ENCODE measurements at places on chromosomes 6 and 20.
A peak's percentile ranks its signal among the peaks of the same experiment; 100 is the strongest.

DNA sequence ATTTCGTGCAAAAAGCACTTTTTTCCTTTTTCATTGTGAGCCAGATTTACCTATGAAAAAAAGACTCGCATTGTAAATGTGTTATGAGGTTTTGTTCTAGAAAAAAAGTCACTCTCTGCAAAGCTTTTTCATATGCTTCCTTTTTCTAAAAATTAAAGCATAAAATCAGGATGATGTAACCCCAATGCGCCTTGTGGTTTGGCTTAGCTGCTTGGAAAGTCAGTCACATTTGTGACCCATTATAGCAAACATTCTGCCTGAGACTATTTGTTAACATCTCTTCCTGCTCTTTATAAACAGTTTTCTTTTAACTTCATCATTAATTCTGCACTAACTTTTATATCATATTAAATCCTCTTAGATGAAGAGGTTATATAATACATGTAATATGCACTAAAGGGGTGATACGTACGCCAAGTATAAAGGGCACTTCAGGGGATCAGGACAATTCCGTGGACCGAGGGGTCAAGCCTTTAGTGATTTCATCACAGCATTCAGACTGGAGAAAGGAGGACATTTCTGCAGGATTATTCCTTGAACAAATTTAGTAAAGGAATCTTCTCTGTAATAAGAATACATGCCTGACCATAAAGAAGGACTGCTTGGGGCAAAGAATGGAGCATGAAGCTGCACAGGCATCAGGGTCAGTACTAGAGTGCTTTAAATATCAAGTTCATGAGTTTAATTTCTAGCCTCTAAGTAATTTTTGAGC is 48.1 kb upstream of the SMLR1 start:
- DNase-seq: no peak
- no peak overlapping the region for H3K27ac ChIP-seq
- peaks cover 3% of the 10 kb centered on the region for H3K36me3 ChIP-seq
- peaks cover 24% of the 10 kb centered on the region for H3K4me1 ChIP-seq
- H3K27me3 ChIP-seq: no peaks in the 10 kb centered on the region

DNA sequence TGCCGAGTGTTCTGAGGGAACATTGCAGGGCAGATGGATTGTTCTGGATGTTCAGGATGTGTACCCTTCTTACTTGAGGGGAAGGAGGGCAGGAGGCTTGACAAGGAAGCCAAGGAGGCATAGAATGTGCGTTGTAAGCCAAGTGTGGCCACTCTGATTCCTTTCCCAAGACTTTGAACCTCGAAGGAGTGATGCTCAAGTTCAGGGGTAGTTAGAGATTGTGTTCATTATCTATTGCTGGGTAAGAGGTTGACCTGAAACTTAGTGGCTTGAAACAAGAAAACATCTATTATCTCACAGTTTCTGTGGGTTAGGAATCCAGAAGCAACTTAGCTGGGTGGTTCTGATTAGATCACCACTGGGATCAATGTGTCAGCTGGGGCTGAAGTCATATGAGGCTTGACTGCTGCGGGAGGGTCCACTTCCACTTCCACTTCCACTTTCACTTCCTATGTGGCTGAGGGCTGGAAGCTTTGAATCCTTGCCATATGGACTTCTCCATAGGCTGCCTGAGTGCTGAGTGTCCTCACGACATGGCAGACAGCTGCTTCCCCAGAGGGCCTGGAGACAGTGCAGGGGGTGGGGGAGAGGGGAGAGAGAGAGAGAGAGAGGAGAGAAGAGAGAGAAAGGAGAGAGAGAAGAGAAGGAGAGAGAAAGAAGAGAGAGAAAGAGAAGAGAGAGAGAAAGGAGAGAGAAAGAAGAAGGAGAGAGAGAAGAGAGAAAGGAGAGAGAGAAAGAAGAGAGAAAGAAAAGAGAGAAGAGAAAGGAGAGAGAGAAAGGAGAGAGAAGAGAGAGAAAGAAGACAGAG is 6.9 kb upstream of the CD40 start:
- no peak overlapping the region for H3K27ac ChIP-seq
- peaks cover 16% of the 10 kb centered on the region for H3K4me1 ChIP-seq
- no peaks in the 10 kb centered on the region for H3K36me3 ChIP-seq
- H3K27me3 ChIP-seq: peaks cover 55% of the 10 kb centered on the region
- no peak for DNase-seq
- no peak overlapping the region for H3K4me3 ChIP-seq

DNA sequence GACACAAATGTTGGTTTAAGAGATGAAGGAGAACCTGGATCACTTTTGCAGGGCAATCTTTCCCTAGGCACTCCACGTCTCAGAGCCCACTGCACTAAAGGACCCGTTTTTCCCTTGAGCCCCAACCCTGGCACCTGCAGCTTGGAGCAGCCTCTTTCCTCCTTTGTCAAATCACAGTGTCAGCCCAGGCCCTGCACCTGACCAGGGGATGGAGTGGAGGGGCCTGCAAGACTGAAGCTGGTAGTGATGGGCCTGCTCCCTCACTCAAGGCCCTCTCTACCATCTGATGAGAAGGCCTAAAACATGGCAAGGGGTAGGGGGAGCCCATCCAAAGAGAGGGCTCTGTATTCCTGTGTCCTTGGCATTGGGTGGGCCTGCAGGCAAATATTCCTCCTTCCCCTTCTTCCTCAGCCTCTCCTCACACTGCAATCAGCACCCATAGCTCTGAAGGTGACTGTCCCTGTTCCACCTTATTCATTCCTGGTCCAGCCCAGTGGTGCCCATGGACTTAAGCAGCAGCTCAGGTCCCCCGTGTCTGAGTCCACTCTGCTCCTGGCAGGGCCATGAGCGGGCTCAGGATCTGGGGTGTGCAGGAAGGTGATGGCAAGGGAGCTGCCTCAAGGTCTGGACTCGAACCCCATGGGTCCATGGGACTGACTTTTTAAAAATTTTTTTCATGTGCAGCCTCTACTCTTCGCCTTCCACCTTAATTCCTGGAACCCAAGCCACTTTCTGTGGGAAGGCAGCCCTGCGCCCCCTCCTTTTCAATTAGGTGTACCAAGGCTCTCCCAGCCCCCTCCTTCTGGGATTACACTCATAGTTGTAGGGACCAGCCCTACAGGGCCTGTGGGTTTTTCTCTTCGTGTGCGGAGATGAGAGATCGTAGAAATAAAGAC is 6.7 kb downstream of the RAET1G start:
- H3K4me1 ChIP-seq: no peaks in the 10 kb centered on the region
- H3K27me3 ChIP-seq: peaks cover 35% of the 10 kb centered on the region
- no peaks in the 10 kb centered on the region for H3K36me3 ChIP-seq
- H3K4me3 ChIP-seq: no peak overlapping the region
- no peak for DNase-seq

DNA sequence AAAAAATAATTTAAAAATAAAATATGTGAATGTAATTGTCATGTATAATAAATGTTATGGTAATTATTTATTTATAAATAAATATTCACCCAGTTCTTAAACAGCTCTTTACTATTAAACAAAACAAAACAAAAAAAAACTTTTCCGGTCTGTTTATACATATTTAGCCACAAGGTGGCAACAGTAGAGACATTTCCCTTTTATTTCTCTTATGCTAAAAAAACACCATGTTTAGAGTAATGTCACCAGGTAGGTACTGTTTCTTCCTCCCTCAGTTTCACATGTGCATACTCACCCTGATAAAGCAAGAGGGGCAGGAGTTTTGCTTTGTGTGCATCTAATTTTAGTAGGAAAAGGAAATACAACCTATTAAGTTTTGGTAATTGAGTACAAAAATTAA is 610.4 kb upstream of the IMPG1 start:
- H3K36me3 ChIP-seq: no peaks in the 10 kb centered on the region
- no peaks in the 10 kb centered on the region for H3K27me3 ChIP-seq
- no peak overlapping the region for H3K4me3 ChIP-seq

- H3K27me3 ChIP-seq: no peaks in the 10 kb centered on the region
- H3K27ac ChIP-seq: no peak overlapping the region
- no peak for DNase-seq
These were observed 58.9 kb upstream of the SGK1 start for GRCh38 chr6:134376785-134377184.

DNA sequence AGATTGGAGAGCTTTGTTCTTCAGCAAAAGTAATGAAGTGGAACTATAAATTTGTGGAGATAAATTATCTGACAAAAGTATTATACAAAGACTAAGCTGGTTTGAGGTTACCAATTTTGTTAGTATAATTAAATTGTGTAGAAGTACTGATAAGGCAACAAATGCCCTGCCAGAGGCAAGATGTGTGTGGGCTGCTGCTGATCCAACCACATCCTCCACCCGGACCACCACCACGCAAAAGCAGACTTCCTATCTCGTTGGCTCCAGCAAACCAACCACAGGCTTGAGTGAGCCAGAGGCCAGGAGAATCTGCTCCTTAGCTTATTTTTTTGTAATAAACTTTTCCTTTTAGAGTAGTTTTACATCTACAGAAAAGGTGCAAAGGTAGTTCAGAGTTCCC is 1.1 kb upstream of the MYLK4 start:
- H3K4me1 ChIP-seq: peaks cover 8% of the 10 kb centered on the region
- H3K27me3 ChIP-seq: peaks cover 58% of the 10 kb centered on the region
- no peak overlapping the region for H3K27ac ChIP-seq

- no peak overlapping the region for H3K4me3 ChIP-seq
- DNase-seq: no peak
- H3K36me3 ChIP-seq: no peaks in the 10 kb centered on the region
- H3K27ac ChIP-seq: no peak overlapping the region
- H3K4me1 ChIP-seq: no peaks in the 10 kb centered on the region
- no peaks in the 10 kb centered on the region for H3K27me3 ChIP-seq
These were observed 63.5 kb downstream of the HMGN3 start for GRCh38 chr6:79170959-79171358.

DNA sequence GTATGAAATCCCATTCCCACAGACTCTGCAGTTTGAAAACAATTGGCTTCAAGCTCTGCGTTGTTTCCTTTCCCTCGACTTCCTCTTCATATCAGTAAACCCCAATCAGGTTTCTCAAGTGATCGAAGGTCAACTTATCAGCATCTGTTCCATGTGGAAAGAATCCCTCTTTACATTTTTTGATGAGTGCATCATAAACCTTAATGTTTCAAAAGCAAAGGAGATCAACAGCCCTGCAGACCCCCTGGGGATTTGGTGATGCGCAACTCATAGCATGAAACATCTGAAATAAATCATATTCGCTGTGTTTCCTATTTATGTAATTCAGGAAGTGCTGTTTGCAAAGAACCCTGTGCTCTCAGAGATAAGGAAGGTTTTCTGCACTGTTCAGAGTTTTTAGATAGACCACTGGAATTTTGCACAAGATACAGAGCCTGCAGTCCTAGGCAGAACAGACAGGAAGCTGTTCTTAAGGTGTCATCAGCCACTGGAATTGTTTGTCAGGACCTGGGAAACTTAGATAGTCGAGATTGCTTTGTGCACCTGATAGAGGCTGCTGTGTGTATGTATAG is 216.0 kb downstream of the HIVEP2 start:
- H3K4me3 ChIP-seq: no peak overlapping the region
- H3K4me1 ChIP-seq: peaks cover 4% of the 10 kb centered on the region
- no peak overlapping the region for H3K27ac ChIP-seq
- no peak for DNase-seq
- no peaks in the 10 kb centered on the region for H3K36me3 ChIP-seq

- H3K4me3 ChIP-seq: no peak overlapping the region
- H3K36me3 ChIP-seq: no peaks in the 10 kb centered on the region
- DNase-seq: no peak
- peaks cover 34% of the 10 kb centered on the region for H3K27me3 ChIP-seq
- no peak overlapping the region for H3K27ac ChIP-seq
These were observed 74.3 kb downstream of the ANKRD60 start for GRCh38 chr20:58154113-58154512.

DNA sequence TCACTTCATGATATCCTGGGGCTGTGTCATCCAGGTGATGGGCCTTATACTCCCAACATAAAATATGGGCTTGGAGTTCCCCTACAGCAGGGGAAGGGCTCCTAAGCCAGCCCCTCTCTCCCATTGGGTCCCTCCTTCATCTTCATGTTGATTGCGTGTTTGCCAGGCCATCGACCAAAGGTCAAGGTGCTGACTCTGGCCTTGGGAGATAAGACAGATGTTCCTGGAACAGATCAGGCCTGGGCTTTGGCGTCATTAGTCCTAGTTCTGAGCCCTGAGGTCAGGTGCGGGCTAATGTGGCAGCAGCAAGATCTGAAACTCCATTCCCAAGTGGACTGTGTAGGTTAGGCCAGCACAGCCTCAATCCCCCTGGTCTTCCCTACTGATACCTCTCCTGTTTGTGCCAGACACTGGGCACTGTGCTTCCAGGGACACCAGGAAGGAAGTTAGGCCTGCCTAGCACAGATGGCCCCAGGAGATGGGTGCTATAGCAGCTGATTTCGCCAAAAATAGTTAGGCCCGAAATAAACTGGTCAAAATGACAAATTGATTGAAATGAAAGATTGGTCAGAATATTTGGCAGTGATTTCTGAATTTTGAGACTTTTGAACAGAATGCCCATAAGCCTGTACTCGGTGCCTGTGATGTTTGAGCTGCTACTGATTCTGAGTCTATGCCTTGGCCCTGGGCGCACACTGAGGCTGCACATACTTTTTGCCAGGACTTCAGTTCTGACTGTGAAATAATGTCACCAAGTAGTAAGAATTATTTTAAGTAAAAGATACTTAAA is 28.8 kb downstream of the EPB41L1 start:
- DNase-seq: no peak
- no peaks in the 10 kb centered on the region for H3K36me3 ChIP-seq
- no peaks in the 10 kb centered on the region for H3K4me1 ChIP-seq
- no peak overlapping the region for H3K27ac ChIP-seq
- H3K4me3 ChIP-seq: no peak overlapping the region
- no peaks in the 10 kb centered on the region for H3K27me3 ChIP-seq

- H3K4me3 ChIP-seq: no peak overlapping the region
- H3K36me3 ChIP-seq: no peaks in the 10 kb centered on the region
- no peak overlapping the region for H3K27ac ChIP-seq
- H3K4me1 ChIP-seq: no peaks in the 10 kb centered on the region
- DNase-seq: no peak
These were observed 664.3 kb downstream of the TENT5A start for GRCh38 chr6:81088145-81088544.

DNA sequence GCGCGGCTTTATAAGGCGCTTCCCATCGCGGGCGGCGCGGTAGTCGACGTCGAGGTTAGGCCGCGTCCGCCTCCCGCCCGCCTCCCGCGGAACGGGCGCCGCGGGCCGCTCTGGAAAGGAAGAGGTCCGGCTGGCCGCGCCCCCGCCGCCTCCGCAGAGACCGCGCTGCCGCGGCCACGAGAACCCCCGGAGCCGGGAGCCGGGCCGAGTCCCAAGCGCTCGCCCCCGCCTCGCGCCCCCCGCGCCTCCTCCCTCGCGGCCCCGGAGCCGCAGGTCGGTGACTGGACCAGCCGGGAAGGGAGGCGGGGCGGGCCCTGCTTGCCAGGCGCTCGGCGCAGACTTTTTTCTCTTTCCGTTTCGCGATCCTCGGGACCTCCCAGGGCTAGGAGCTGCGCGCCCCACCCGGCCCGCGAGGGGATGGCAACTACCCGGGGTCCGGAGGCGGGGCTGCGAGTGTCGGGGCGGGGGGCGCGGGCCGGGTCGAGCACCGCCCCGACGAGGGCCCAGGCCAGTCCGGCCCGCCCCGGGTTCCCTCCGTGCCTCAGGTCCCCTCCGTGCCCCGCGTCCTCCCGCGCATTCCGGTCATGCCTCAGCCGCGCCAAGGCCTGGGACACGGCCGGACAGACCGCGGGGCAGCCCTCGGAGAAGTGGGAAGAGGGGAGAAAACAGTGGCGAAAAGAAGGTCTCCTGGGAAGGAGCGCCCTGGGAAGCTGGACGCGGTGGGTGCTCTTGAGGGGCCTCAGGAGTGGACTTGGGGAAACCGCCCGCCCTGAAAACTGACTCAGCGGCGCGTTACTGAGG is 417 bp upstream of the PXDC1 start:
- H3K4me3 ChIP-seq: peak overlapping the region; percentile 37
- no peak overlapping the region for H3K27ac ChIP-seq
- peak; percentile 67 for DNase-seq
- H3K4me1 ChIP-seq: peaks cover 3% of the 10 kb centered on the region

Data from activated CD4-positive, alpha-beta memory T cell treated with anti-CD3 and anti-CD28 coated beads, Interleukin-2, amount 10 ng/mL, durations not matched to agents 7 days and 5 days (primary cell).